ENCODE measurements at places on chromosomes 2 and 18. TPM values are rescaled to one million over a fixed set of nuclear protein-coding genes. Genes with fewer than 3 reads are reported as not detected.

GRCh38 chr2:147499785-147500184 lies 345.0 kb upstream of the ACVR2A start:
- H3K27ac ChIP-seq = no peak overlapping the region
- H3K4me1 ChIP-seq = peaks cover 13% of the 10 kb centered on the region
- no peak overlapping the region for H3K4me3 ChIP-seq
- no peak for DNase-seq
- H3K36me3 ChIP-seq = no peaks in the 10 kb centered on the region
- H3K27me3 ChIP-seq = no peaks in the 10 kb centered on the region

- no peaks in the 10 kb centered on the region for H3K4me1 ChIP-seq
- H3K36me3 ChIP-seq = no peaks in the 10 kb centered on the region
- H3K27ac ChIP-seq = no peak overlapping the region
- DNase-seq = no peak
- H3K4me3 ChIP-seq = no peak overlapping the region
Observed at GRCh38 chr2:46145017-46145416, 152.2 kb upstream of the EPAS1 start.

Gene SESTD1
- 13.3 TPM for total RNA-seq

Gene SLC5A7
- total RNA-seq = not detected
